CD4-positive, CD25-positive, alpha-beta regulatory T cell (primary cell): ENCODE measurements at places on chromosomes 1 and 21. TPM values are rescaled to one million over a fixed set of nuclear protein-coding genes. Genes with fewer than 3 reads are reported as not detected.
A peak's percentile ranks its signal among the peaks of the same experiment; 100 is the strongest.

The F11R gene
- total RNA-seq, result 18.4 TPM

The CLCNKB gene
- total RNA-seq, result not detected

GRCh38 chr21:46229133-46229922, 754 bp upstream of the LSS start:
- no peak for DNase-seq
- H3K27ac ChIP-seq, result peak overlapping the region; percentile 66
- H3K27me3 ChIP-seq, result no peaks in the 10 kb centered on the region
- peak overlapping the region; percentile 26 for H3K4me3 ChIP-seq

GRCh38 chr1:233282582-233282886, 13.0 kb downstream of the PCNX2 start:
- peaks cover 19% of the 10 kb centered on the region for H3K4me1 ChIP-seq
- H3K27me3 ChIP-seq, result no peaks in the 10 kb centered on the region
- no peak overlapping the region for H3K27ac ChIP-seq
- no peaks in the 10 kb centered on the region for H3K36me3 ChIP-seq
- H3K4me3 ChIP-seq, result peak overlapping the region; percentile 53
- DNase-seq, result no peak

GRCh38 chr1:92755541-92756461, 29.1 kb downstream of the EVI5 start:
- H3K4me1 ChIP-seq, result no peaks in the 10 kb centered on the region
- H3K27me3 ChIP-seq, result no peaks in the 10 kb centered on the region
- H3K27ac ChIP-seq, result no peak overlapping the region
- no peak for DNase-seq
- H3K36me3 ChIP-seq, result no peaks in the 10 kb centered on the region
- no peak overlapping the region for H3K4me3 ChIP-seq

The OR2M3 gene
- total RNA-seq, result not detected

The CCDC17 gene
- total RNA-seq, result 6.1 TPM

DNA sequence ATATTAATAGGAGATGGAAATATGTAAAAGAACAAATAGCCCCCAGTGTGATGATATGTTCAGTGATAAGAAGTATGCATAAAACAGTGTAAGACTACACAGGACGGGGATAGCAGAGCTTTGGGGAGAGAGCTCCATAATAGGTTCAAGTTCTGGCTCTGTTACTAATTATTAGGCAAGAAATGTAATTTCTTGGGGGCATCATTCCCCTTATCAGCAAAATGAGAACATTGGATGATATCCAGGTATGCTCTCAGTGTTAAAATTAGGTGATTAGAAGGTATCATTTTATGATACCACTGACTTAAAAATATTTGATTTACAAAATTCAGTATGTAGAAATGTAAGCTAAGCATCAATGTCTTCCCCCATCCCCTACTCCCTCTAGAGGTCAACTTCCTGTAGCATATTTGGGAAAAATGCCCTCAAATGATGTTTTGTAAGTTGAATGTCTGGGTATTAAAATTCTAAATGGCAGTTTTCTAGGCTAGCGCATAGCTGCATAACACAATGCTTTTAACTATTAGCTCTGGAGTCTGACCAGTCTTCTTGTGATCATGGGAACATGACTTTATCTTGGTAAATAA, 585.7 kb upstream of the CAMK1G start:
- H3K27ac ChIP-seq, result no peak overlapping the region
- H3K4me3 ChIP-seq, result no peak overlapping the region
- no peaks in the 10 kb centered on the region for H3K4me1 ChIP-seq

The MMEL1 gene
- 0.79 TPM for total RNA-seq

DNA sequence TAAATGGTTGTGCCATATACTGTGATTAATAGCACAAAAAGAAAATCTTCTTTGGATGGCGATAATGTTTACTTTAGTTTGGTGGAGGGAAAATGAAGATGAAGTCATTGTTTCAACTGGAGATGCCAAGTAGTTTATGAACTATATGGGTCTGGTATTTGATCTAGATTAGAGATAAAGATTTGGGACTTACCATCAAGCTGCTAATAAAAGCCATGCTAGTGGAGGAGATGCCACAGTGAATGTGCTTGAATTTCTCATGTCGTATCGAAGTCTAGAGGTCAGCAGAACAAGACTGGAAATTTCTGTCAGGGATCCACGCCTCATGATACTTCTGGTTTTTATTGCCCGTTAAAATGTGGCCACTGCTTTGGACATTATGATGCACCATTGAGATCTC, 742.0 kb downstream of the NCAM2 start:
- DNase-seq, result no peak
- no peaks in the 10 kb centered on the region for H3K4me1 ChIP-seq
- H3K4me3 ChIP-seq, result no peak overlapping the region
- no peak overlapping the region for H3K27ac ChIP-seq
- H3K36me3 ChIP-seq, result no peaks in the 10 kb centered on the region

- no peak for DNase-seq
- H3K27me3 ChIP-seq, result no peaks in the 10 kb centered on the region
- peaks cover 5% of the 10 kb centered on the region for H3K36me3 ChIP-seq
Measured at GRCh38 chr1:176055398-176055797, 151.7 kb downstream of the COP1 start.

DNA sequence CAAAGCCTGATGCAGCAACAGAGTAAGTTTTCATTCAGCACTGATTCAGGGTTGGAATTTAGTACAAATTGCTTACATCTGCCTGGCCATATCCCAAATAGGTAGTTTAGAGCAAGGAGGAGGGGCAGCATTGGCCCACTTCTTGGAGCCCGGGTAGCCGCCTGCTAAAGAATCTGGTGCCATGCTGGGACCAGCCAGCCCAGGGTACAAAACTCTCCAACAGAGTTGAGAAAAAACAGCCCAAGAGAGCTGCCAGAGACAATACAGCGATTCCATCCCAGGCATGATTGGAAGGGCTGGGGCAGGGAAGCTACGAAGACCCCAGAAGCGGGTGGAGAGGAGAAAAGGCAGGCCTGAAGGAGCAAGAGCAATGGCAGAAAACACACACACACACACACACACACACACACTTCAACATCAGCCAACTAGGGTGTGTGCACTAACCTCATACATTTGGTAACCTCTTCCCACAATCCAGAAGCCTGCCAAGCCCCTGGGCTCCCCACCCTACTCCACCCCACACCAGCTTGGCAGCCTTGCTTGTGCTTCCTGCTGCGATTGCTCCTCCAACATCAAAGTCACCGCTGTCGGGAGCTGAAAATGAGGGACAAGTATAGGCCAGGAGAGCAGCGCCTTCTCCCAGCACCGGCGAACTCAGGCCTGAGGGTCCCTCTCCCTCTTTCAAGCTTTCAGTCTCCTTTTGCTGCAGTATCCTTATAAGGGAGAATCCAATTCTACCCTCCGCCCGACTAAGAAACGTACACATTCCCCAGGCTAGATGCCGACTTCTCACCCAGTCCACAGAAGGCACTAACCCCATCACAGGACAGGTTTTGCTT, 1.2 kb downstream of the PIK3C2B start:
- H3K27me3 ChIP-seq, result no peaks in the 10 kb centered on the region
- peaks cover 34% of the 10 kb centered on the region for H3K4me1 ChIP-seq
- H3K27ac ChIP-seq, result peak overlapping the region; percentile 77

The GBP6 gene
- 0.47 TPM for total RNA-seq

DNA sequence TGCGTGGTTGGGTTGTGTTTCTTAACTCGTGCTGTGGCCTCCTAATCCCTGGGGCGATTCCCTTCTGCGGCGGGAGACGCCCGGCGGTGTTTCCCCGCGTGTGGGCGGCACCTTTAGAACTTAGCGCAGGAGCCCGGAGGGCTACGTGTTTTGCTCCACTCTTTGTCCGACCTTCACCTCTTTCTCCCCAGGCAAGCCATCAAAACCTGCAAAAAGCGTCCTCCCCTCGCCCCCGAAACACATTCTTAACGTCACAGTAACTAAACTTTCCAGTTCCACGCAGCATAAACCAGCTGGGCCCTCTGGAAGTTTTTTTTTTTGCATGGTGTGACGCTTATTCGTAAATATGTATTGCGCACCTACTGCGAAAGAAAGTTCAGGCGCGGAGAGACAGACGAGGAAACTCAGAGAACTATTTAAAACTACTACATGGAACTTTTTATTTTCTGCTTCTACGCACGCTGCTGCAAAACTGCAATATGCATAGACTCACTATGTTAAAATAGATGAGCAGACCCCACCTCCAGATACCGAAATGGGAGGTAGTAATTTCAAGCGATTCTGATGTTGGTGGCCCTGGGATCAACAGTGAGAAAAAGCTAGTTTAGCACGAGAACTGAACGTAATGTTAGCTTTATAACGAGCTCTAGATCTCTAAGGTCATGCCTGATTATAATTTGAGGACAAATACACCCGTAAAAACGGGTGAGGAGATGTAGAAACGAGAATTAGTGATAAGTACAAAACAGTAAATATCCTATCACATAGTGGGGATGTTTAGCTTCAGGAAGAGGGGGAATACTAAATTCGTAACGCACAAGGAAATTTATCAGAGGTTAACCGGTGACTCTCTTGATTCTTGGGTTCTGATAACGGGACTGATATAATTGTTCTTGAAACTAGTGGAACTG, 920 bp downstream of the MTR start:
- H3K27me3 ChIP-seq, result peaks cover 5% of the 10 kb centered on the region
- H3K36me3 ChIP-seq, result peaks cover 2% of the 10 kb centered on the region
- peaks cover 36% of the 10 kb centered on the region for H3K4me1 ChIP-seq
- peak overlapping the region; percentile 99 for H3K27ac ChIP-seq
- DNase-seq, result peak; percentile 61
- peak overlapping the region; percentile 96 for H3K4me3 ChIP-seq

The CD247 gene
- total RNA-seq, result 410 TPM

- H3K36me3 ChIP-seq, result no peaks in the 10 kb centered on the region
- H3K27ac ChIP-seq, result no peak overlapping the region
- H3K4me1 ChIP-seq, result no peaks in the 10 kb centered on the region
- no peak overlapping the region for H3K4me3 ChIP-seq
- H3K27me3 ChIP-seq, result no peaks in the 10 kb centered on the region
Measured at GRCh38 chr1:151854658-151855057, 1.1 kb upstream of the THEM5 start.

DNA sequence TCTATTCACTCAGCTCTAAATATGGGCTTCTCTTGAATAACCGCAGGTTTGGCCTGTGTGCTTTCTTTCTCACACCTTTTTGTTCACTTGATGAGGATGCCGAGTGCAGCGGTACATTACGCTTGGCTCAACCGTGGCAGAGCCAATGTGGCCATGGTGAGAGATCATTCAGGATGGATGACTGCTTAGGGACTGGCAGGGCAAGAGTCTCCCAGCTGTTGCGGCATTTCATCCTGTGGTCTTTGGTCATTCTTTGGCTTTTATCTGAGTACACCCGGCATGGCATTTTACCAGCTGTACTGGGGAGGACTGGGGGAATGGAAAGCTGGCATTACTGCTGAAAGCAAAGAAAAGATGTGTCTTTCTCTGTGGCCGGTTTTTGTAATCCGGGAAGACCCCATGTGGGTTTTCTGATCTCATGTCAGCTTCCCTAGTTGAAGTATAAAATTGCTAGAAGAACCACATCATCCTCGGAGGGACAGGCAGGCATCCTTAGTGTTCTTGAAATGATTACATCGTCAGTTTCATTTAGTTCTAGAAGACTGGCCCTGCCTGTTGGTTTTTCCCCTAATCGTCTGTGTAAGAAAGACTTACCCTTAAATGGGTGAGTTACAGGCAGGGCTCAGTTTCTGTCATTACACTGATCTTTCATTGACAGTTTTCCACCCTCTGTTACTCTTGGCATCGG, 15.1 kb downstream of the PCP4 start:
- no peaks in the 10 kb centered on the region for H3K36me3 ChIP-seq
- H3K4me3 ChIP-seq, result no peak overlapping the region
- H3K27me3 ChIP-seq, result no peaks in the 10 kb centered on the region
- H3K4me1 ChIP-seq, result no peaks in the 10 kb centered on the region
- no peak for DNase-seq
- H3K27ac ChIP-seq, result no peak overlapping the region

The SERINC2 gene
- total RNA-seq, result not detected

GRCh38 chr1:226637147-226637935, 88.8 kb downstream of the STUM start:
- peaks cover 68% of the 10 kb centered on the region for H3K36me3 ChIP-seq
- H3K27ac ChIP-seq, result peak overlapping the region; percentile 34
